HuH-7.5 (cell line): ENCODE measurements at places on chromosomes 7 and 10.

DNA sequence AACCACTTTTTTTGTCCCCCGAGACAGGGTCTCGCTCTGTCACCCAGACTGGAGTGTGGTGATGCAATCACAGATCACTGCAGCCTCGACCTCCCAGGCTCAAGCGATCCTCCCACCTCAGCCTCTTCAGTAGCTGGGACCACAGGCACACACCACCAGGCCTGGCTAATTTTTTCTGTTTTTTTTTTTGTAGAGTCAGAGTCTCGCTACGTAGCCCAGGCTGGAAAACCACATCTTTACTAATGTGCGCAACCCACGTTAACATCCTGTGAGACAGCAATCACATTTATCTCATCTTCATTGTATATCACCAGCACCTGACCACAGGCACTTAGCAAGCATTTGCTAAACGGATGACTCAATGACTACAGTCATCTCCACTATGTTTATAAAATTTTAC, 77.8 kb upstream of the ATP6V0A4 start:
- no peak for DNase-seq

GRCh38 chr10:118028619-118029018, 18.1 kb downstream of the RAB11FIP2 start:
- DNase-seq: no peak

- no peak for DNase-seq
Observed at GRCh38 chr7:136665878-136666509, 202.5 kb upstream of the CHRM2 start.

GRCh38 chr10:32985775-32986350, 27.8 kb upstream of the ITGB1 start:
- no peak for DNase-seq

DNA sequence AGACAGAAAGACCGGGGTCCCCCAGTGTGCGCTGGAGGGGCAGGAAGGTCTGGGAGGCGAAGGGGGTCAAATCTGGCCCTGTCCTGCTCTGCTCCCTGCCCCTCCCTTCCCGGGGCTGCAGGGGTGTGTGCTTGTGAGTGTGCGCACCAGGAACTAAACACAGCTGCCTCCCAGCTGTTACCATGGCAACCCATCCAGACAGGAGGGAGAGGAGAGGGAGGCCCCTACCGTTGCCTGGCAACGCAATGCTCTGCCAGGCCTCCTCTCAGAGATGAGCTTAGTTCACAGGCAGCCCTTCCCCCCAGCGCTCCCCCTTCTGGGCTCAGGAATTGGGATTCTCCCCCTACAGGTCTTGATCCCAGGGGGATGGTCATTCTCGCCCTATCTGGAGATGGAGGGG, 6.1 kb downstream of the NYAP1 start:
- peak; percentile 91 for DNase-seq

- no peak for DNase-seq
Observed at GRCh38 chr7:155922067-155922816, 110.0 kb upstream of the SHH start.

GRCh38 chr7:129664029-129665012, 52.8 kb downstream of the NRF1 start:
- peak; percentile 47 for DNase-seq

DNA sequence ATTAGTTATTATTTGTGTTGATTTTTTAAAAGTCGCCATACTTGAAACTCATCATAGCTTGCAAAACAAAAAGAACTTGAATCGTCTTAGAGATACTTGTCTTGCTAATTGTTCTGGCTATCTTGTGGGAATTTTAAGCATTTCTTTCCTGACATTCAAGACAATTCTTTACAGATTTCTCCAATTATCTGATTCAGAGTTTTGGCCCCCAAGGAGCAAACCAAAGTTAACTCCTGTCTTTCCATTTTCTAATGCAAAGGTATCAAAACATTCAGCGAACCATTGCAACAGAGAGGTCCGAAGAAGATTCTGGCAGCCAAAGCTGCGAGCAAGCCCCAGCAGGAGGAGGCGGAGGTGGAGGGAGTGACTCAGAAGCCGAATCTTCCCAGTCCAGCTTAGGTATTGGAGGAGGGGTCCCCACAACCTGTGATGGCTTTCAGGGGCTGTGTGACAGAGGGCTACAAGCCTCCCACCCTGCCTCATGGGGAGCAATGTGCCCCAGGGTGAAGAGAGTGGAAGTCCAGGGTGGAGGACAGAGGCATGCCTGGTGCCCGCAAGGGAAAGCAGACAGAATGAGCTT, 119.4 kb upstream of the STK17A start:
- DNase-seq: no peak

GRCh38 chr10:15232279-15232678, 63.8 kb upstream of the NMT2 start:
- no peak for DNase-seq

- no peak for DNase-seq
Observed at GRCh38 chr7:69864274-69864673, 266.0 kb downstream of the AUTS2 start.

- DNase-seq: no peak
Observed at GRCh38 chr7:94325122-94325475, 69.6 kb upstream of the COL1A2 start.

GRCh38 chr7:138097064-138097741, 20.9 kb downstream of the AKR1D1 start:
- DNase-seq: no peak

- no peak for DNase-seq
Observed at GRCh38 chr7:20831956-20832355, 45.3 kb upstream of the SP8 start.

GRCh38 chr10:113897693-113898618, 43.5 kb downstream of the NHLRC2 start:
- no peak for DNase-seq

GRCh38 chr10:72814099-72814790, 79.3 kb upstream of the OIT3 start:
- no peak for DNase-seq

DNA sequence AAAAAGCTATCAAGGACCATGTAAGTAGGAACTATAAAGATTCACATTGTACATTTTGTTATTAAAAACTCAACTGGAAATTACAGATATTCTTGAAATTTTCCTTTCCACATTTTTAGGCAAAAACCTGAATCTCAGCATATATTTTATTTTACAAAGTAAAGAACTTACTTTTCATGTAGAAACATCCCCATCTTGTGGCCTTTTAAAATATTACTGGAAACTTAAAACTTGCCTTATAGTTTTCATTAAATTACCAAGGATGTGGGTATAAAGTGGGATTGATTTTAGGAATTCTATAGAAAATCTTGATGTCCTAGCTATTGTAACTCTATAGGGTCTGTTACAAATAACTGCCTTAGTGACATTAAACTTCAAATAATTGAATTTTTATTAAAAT, 10.6 kb downstream of the DBF4 start:
- DNase-seq: no peak

GRCh38 chr7:907158-907980, 31.0 kb downstream of the GET4 start:
- DNase-seq: no peak

DNA sequence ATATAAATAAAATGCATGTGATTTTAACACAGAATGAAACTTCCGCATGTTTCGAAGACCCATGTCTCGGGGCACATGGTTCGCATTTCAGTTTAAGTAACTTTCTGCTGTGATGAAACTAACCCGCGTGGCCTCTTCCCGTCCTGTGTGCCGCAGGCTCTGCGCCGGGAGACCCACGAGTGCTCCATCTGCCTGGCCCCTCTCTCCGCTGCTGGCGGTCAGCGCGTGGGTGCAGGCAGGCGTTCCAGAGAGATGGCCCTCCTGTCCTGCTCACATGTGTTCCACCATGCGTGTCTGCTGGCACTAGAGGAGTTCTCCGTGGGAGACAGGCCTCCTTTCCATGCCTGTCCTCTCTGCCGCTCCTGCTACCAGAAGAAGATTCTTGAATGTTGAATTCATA, 35.7 kb downstream of the RNF32 start:
- no peak for DNase-seq

DNA sequence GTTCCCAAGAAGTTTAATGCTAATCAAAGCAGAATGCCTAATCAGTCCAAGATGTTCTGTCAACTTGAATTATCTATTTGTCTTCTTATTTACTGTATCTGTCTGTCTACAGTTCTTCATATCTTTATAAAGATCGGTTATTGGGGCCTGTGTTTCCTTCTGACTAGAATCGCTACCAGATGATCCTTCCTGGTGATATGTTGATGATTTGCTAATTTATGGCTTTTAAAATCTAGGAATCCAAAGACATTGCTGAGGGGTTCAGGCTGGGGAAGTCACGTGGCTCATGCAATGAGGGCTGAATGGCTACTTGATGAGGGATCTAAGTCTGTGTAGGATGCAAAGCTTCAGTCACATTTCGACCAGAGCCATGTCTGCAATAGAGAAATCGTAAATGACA, 536.3 kb downstream of the KCNMA1 start:
- no peak for DNase-seq

DNA sequence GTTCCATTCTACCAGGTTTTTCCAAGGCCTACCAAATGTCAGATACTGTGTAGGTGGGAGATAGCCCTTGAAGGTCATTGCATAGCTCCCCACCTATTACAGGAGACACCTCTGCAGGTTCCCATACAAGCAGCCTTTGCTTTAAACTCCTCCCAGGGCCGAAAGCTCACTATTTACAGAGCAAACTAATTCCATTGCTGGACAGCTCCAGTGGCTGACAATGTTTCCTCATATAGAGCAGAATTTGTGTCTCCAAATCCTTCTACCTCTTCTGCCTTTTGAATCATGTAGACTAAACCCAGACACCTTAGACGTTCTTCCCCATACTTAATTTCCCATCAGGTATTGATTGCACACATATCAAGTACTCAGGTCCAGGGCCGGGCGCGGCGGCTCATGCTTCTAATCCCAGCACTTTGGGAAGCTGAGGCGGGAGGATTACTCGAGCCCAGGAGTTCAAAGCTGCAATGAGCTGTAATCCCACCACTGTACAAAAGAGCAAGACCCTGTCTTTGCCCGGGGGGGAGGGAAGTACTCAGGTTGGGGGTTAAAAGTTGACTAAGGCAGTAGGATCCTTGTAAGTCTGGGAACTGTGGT, 2.1 kb downstream of the CNNM1 start:
- no peak for DNase-seq

GRCh38 chr10:76133597-76134255, 702.3 kb downstream of the LRMDA start:
- DNase-seq: no peak

GRCh38 chr7:28037220-28038010, 143.2 kb downstream of the JAZF1 start:
- no peak for DNase-seq

- no peak for DNase-seq
Observed at GRCh38 chr7:17016402-17017010, 134.7 kb upstream of the AGR3 start.

- peak; percentile 63 for DNase-seq
Observed at GRCh38 chr7:80918909-80919721, at the start of gene SEMA3C. TSS of gene SEMA3C (minus strand) at chr7:80919051. CDS start at chr7:80916781, 2,270 bp downstream.

DNA sequence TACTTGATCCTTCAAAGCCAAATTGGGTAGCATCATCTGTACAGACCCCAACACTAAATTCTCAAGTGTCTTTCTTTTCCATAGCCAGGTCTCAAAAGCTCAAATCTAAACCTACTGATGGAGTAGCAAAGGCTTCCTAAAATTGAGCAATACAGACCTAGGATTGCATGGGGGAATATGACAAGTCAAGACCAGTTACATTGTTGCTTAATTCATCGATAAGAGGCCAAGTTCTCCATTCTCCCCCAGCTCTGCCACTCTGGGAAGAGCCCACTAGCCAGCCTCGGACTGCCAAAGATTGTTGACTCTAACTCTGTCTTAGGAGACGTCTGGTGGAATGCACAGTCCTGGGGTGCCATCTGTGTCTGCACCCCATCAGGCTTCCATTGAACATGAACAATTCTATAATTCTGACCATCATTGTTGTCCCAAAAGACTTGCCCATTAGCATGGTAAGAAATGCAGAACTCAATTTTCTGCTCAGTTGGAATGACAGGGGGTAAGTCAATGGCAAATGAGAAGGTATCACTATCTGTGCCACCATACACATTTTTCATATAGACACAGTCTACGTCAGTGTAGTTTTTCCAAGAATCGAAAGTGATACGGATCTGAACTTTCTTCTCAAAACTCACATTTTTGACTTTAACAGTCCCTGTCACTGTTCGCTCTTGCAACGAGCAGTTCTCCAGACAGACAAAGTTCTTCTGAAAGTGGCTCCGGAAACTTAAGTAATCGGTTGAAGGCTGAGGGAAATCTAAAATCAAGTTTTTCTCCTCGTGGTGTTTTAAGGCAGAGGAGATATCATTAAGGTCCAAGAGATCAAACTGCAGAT, 2.9 kb downstream of the PPP1R3C start:
- no peak for DNase-seq

DNA sequence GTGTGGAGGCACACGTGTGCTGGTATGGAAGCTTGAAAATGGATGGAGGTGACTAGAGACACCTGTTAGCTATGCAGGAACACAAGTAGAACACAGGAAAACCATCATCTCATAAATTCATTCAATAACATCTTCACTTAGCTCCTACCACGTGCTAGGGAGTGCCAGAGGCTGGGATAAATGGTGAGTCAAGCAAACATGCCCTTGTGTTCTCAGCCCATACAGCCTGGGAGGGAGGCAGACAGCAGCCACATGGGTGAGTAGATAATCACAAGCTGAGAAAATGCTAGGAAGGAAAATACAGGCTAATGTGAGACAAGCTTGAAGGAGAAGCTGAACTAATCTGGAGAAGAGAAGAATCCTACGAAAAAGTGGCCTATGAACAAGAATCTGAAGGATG, 468.0 kb upstream of the ZMIZ1 start:
- no peak for DNase-seq

- no peak for DNase-seq
Observed at GRCh38 chr7:155793720-155794119, 18.5 kb downstream of the SHH start.

DNA sequence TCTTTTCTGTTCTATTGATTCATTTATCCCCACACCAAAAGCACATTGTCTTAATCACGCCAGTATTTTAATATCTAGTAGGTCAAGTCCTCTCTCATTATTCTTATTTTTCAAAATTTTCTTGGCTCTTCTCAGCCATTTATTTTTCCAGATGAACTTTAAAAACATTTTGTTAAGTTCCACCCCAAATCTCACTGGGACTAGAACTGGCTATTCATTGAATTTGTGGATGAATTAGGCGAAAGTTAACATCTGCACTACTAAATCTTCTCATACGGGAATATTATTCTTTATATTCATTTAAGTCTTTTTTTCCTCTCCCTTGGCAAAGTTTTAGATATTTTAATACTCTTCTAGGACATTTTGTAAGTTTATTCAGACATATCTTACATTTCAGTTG, 295.2 kb upstream of the MGMT start:
- no peak for DNase-seq

DNA sequence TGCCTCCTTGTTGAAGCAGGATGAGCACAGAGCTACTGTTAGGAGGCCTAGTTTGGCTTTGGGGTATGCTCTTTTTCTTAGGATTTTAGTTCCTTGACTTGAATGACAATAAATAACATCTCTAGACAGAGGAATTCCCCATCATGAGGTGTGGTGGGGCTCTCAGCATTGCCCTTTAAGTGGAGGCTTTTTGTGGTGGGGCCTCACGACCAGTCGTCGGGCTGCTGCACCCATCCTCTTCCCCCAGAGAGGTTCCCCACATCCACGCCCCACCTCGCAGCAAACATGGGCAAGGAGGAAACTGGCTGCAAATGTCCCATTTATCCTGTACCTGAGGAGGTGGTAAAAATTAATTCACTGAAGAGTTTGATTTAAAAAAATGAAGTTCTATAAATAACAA, 36.1 kb upstream of the TARP start:
- DNase-seq: no peak

- DNase-seq: no peak
Observed at GRCh38 chr10:129136074-129136473, 331.0 kb upstream of the MGMT start.
